ENCODE measurements at places on chromosomes 3 and 15.

GRCh38 chr3:98763819-98764418 lies 779 bp downstream of the ST3GAL6 start:
- no peak for DNase-seq

- DNase-seq = peak; percentile 49
Observed at GRCh38 chr15:95995375-95996168, 334.9 kb upstream of the NR2F2 start.

GRCh38 chr3:140128217-140128616 lies 193.2 kb downstream of the CLSTN2 start:
- peak; percentile 47 for DNase-seq

DNA sequence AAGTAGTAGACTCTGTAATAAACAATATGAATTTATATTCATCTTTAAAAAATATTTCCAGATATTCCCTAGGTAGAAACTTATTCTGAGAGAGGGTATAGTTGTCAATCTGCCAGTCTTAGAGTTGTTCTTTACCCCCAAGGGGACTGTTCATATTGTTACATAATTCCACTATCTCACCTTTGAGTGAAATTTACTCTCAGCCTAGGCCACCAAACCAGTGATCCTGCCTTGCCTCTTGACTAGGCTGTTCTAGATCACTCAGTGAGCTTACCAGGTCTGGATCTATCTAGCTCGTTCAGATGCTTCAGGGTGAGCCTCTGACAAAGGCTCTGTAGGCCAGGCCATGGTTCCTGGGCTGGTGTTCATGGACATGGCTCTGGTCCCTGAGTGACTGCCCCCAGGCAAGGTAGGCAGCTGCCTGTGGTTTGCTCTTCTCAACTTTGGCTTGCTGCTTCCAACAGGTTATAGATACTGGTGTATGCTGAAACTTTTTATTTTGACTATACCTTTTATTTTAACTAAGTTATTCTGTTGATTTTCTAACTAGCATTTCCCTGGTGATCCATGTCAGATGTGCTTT lies 27.6 kb downstream of the ZNF592 start:
- peak; percentile 58 for DNase-seq

DNA sequence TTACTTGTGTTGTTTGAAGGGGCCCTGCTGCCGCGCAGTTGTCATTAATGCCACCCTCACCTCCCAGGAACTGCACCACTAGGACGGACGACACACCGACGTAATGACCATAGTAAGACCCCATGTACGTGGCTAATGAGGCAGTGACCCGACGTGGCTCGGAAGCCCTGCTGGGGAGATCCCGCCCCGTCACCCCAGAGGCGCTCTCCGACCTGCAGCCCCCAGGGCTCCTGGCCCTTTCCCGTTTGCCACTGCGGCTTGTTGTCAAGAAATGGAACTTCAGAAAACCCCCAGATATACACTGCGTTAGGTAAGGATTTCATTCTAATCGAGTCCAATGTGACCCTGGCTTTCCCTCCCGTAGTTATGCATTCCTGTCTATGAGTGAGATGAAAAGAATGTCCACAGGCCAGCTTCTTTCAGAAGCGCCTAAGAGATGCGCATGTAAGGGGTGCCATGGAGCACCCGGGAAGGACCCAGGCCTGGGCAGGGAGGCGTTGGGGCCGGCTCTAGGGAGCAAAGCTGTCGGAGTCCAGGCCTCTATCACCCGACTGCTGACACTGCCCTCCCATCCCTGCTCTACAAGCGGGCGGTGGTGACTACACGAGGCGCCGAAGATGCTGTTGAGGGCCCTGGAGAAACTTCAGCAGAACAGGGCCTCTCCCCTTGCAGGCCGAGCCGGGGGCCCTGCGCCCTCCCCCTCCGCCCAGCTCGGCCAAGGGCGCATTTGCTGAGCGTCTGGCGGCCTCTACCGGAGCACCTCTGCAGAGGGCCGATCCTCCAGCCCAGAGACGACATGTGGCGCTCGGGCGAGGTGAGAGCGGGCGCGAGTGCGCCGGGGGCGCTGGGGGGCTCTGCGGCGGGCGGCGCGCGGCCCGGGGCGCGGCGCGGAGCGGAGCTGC lies at the start of gene GABRA5:
TSS of gene GABRA5 (plus strand) at position 765 of the 902 bp plus-strand sequence. CDS start 2,187 bp downstream, outside the sequence.
- peak; percentile 5 for DNase-seq

Measured in M059J (cell line).